ENCODE measurements at places on chromosomes 1 and 21. TPM values are rescaled to one million over a fixed set of nuclear protein-coding genes. Genes with fewer than 3 reads are reported as not detected.

Gene FNDC5
- not detected for total RNA-seq

Gene ELAPOR1
- total RNA-seq: 0.20 TPM

Gene ACBD3
- total RNA-seq: 46.7 TPM

GRCh38 chr1:208252836-208253576 is 8.8 kb upstream of the PLXNA2 start:
- no peak for DNase-seq
- H3K4me3 ChIP-seq: no peak overlapping the region
- no peaks in the 10 kb centered on the region for H3K36me3 ChIP-seq
- H3K27me3 ChIP-seq: no peaks in the 10 kb centered on the region

GRCh38 chr1:205373798-205374175 is 17.1 kb upstream of the KLHDC8A start:
- H3K36me3 ChIP-seq: no peaks in the 10 kb centered on the region
- no peak for DNase-seq
- no peaks in the 10 kb centered on the region for H3K27me3 ChIP-seq
- H3K4me3 ChIP-seq: no peak overlapping the region

- no peaks in the 10 kb centered on the region for H3K27me3 ChIP-seq
- no peak overlapping the region for H3K27ac ChIP-seq
- H3K4me1 ChIP-seq: no peaks in the 10 kb centered on the region
- DNase-seq: no peak
- no peak overlapping the region for H3K4me3 ChIP-seq
Measured at GRCh38 chr1:231613419-231614349, 12.9 kb upstream of the DISC1 start.
